Activated B cell treated with CpG ODN at 0.5 μM for 24 hours (primary cell): ENCODE measurements at places on chromosomes 2 and 18. TPM values are rescaled to one million over a fixed set of nuclear protein-coding genes. Genes with fewer than 3 reads are reported as not detected.

GRCh38 chr2:170966648-170967396 lies 37.8 kb downstream of the GORASP2 start:
- no peak overlapping the region for H3K27ac ChIP-seq
- H3K36me3 ChIP-seq = peaks cover 58% of the 10 kb centered on the region
- no peaks in the 10 kb centered on the region for H3K27me3 ChIP-seq

DNA sequence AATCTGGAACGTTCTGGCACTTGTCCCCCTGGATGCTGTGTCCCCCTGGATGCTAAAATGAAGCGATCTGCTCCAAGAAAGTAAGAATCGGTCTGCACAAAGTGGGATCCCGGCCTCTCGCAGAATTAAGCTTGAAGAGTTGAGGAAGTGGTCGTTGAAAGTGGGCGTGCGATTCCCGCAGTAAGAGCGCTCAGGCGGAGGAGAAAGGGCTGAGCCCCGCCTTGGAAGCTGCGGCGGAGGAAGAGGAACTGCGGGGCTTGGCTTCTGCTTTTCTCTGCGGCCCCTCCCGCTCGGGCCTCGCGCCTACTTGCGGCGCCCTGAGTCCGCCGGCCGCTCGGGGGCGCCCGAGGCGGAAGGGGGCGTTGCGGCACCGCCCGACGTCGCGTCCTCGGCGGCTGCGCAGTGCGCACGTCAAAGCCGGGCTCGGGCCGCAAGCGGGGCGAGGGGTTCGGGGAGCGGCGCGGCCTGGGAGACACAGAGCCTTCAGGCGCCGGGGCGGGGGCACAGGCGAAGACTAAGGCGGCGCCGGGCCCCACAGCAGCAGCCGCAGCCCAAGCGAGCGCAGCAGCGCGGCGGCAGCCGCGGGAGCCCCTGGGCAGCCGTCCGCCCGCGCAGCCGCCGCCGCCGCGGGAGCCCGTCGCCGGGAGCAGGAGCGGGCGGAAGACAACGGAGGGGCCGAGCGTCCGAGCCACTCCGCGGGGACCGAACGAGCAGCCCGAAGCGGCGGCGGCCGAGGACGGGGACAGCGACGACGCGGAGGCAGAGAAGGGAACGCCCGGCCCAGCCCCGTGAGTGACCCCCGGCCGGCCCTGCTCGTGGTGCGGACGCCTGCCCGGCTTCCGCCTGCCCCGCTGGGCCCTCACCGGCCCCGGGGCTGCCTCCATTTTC lies at the start of gene CAB39:
CAB39 (plus strand) TSS at position 400 of the 888 bp plus-strand sequence. CDS start 47,160 bp downstream, outside the sequence.
- no peaks in the 10 kb centered on the region for H3K27me3 ChIP-seq
- peak within 1 kb of the TSS; percentile 94 for H3K4me3 ChIP-seq
- peaks cover 22% of the 10 kb centered on the region for H3K36me3 ChIP-seq
- DNase-seq = peak; percentile 95

CYP27A1 gene
- total RNA-seq = 0.49 and 0.55 TPM in 2 replicates

ROCK2 gene
- 18.5 and 18.8 TPM in 2 replicates for total RNA-seq

DNA sequence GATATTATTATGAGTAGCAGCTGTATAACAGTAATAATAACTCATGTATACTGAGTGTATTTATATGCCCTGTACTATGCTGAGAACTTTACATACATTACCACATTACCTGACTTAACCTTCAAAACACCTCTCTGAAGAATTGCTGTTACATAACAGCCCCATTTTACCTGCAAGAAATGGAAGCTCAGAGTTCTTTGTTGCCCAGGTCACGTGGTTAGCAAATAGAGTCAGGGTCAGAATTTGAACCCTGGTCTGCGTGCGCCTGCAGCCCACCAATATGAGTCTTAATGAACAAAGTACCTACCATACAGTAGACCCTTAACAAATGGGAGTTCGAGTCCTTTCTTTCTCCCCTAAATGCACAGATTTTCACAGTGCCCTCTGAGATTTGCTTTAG lies 101.9 kb downstream of the MCFD2 start:
- no peak for DNase-seq
- H3K4me1 ChIP-seq = no peaks in the 10 kb centered on the region
- no peak overlapping the region for H3K27ac ChIP-seq
- H3K36me3 ChIP-seq = no peaks in the 10 kb centered on the region
- H3K4me3 ChIP-seq = no peak overlapping the region

DNA sequence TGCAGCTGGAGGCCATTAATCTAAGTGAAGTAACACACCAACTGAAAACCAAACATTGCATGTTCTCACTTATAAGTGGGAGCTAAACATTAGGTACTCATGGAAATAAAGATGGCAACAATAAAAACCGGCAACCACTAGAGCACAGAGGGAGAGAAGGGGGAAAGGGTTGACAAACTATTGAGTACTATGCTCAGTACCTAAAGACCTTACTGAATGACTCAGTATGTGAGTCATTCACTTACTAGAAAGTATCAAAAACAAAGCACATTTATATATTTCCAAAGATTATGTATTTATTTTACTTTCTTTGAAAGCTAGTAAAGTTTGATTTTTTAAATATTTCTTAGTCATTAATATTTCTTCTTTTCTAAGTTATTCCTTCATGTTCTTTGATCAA lies 48.9 kb downstream of the ZNF385B start:
- H3K27ac ChIP-seq = no peak overlapping the region
- H3K4me3 ChIP-seq = no peak overlapping the region
- DNase-seq = no peak
- no peaks in the 10 kb centered on the region for H3K27me3 ChIP-seq

POMC gene
- total RNA-seq = 3.2 and 4.4 TPM in 2 replicates

DNA sequence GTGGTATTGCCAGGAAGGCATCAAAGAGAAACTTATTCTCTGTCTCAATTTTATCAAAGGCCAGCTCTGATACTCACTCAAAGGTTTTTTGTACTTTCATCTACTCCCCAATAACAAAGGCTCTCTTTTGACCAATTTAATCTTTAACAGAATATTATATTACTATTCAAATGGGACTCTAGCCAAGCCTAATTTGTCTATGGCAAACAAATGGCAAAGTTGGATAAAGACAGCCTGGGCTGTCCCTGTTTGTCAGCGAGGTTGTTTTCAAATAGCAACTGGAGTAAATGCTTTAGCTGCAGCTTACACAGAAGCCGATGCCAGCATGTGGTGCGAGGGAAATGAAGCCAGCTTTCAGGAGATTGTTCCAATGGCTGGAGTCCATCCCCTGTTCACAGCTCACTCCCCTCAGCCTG lies 80.1 kb upstream of the CTNNA2 start:
- no peaks in the 10 kb centered on the region for H3K4me1 ChIP-seq
- H3K4me3 ChIP-seq = no peak overlapping the region
- H3K27ac ChIP-seq = no peak overlapping the region
- no peak for DNase-seq
- H3K27me3 ChIP-seq = no peaks in the 10 kb centered on the region
- no peaks in the 10 kb centered on the region for H3K36me3 ChIP-seq

GRCh38 chr2:203822240-203822639 lies 45.3 kb upstream of the CTLA4 start:
- no peak for DNase-seq
- no peak overlapping the region for H3K27ac ChIP-seq
- H3K4me1 ChIP-seq = peaks cover 9% of the 10 kb centered on the region
- H3K4me3 ChIP-seq = no peak overlapping the region
- no peaks in the 10 kb centered on the region for H3K36me3 ChIP-seq
- H3K27me3 ChIP-seq = peaks cover 66% of the 10 kb centered on the region

DNA sequence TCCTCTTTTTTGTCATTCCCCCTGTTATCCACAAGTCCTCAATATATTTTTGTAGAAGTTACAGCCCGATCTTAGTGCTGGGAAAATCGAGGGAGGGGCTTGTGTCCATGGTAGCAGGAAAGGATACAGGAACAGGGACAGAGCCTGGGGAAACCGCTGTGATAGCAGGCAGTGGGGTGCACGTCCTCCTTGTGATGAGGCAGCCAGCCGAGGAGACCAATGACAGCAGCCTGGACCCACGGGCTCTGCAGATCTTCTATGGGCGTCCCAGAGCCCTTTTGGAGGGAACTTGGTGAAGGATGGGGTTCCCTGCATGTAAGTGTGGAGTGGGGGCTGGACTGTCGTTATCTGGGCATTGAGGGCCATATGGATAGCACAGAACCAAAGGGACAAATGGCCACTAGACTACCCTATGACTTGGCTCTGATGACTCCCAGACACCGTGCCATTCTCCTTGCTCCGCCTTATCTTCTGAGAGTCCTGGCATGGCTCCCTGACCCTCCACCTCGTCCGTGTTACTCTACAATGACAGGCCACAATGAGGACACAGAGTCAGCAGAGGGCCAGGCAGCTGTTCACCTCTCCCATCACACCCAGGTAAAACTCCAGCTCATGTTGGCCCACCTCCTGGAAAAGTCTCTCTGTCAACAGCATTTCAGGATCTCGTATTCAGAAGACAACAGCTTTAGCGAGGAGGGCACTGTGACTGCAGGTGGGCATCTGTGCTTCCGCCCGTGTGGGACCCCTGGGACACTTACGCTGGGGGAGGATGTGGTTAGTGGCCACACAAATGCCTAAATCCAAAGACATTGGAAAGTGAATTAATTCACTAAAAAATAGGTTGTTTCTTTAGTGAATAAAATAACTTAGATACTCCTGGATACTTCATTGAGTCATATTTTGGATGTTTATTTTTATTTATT lies 100.1 kb downstream of the VAPA start:
- H3K27ac ChIP-seq = no peak overlapping the region
- no peak for DNase-seq
- H3K27me3 ChIP-seq = peaks cover 4% of the 10 kb centered on the region
- H3K4me3 ChIP-seq = no peak overlapping the region
- H3K4me1 ChIP-seq = peaks cover 6% of the 10 kb centered on the region

MEP1B gene
- 0.09 TPM in 1 of 2 replicates, not detected in the other for total RNA-seq

DNA sequence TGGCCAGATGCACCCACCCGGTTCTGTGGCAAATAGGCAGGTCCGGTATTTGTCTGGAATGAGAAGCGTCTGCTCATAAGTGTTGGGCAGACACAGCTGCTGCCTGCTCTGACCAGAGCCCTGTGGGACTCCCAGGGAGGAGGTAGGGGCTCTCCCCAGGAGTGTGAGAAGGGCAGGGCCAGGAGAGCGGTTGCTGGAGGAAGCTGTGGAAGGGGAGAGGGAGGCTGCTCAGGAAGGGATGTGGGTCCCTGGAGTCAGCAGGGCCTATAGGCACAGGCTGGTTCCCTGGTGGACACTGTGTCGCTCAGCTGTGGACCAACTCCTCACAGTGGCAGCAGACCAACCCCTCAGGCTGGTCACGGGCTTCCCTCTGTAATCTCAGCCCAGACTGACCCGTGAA lies 109.2 kb downstream of the DYSF start:
- no peak for DNase-seq
- H3K36me3 ChIP-seq = no peaks in the 10 kb centered on the region
- H3K4me3 ChIP-seq = no peak overlapping the region

IL36G gene
- not detected in 2 replicates for total RNA-seq

TMEM87B gene
- total RNA-seq = 19.8 and 20.0 TPM in 2 replicates

- H3K4me1 ChIP-seq = peaks cover 4% of the 10 kb centered on the region
- peaks cover 3% of the 10 kb centered on the region for H3K27me3 ChIP-seq
- H3K4me3 ChIP-seq = no peak overlapping the region
- peaks cover 23% of the 10 kb centered on the region for H3K36me3 ChIP-seq
- DNase-seq = no peak
- H3K27ac ChIP-seq = no peak overlapping the region
Observed at GRCh38 chr2:10058251-10059015, 15.1 kb downstream of the KLF11 start.

DNA sequence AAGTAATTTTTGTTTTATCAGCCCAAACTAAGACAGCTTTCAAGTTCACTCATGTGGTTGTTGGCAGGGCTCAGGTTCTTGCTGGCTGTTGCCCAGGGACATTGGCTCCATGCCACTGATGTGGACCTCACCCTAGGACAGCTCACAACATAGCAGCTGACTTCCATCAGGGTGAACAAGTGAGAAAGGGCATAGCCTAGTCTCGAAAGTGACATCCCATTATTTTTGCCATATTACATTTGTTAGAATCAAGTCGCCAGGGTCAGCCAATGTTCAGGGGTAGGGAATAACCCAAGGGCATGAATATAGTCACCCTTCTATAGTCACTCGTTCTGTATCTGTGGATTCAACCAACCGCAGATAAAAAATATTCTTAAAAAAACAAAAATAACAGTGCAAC lies 10.7 kb upstream of the CWC22 start:
- H3K4me3 ChIP-seq = no peak overlapping the region
- H3K27me3 ChIP-seq = peaks cover 19% of the 10 kb centered on the region
- no peak overlapping the region for H3K27ac ChIP-seq

GRCh38 chr2:43455731-43456642 lies 139.9 kb downstream of the THADA start:
- DNase-seq = no peak
- no peaks in the 10 kb centered on the region for H3K27me3 ChIP-seq
- peaks cover 24% of the 10 kb centered on the region for H3K4me1 ChIP-seq
- H3K4me3 ChIP-seq = no peak overlapping the region
- H3K27ac ChIP-seq = no peak overlapping the region

DNA sequence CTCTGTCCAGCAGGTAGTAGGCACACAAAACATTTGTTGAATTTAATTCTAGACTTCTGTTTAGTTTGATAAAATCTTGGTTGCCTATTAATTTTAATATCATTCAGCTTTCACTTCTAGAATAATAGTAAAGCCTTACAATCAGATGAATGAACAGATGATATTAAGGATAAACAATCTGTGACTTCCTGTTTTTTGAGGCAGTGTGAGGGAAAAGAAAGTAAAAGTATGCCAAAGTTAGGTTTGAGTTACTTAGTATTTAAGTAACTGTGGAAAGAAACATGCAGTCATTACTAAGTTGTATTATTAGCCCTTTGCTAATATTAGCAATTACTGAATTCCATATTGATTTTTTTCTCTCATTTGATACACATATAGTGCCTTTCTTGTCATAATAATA lies 31.5 kb downstream of the EPB41L5 start:
- H3K4me3 ChIP-seq = no peak overlapping the region
- H3K27me3 ChIP-seq = no peaks in the 10 kb centered on the region
- H3K27ac ChIP-seq = no peak overlapping the region
- DNase-seq = no peak

- no peak overlapping the region for H3K4me3 ChIP-seq
- H3K4me1 ChIP-seq = peaks cover 42% of the 10 kb centered on the region
- H3K27ac ChIP-seq = no peak overlapping the region
- no peak for DNase-seq
- no peaks in the 10 kb centered on the region for H3K36me3 ChIP-seq
Observed at GRCh38 chr18:48838166-48838775, 112.5 kb downstream of the SMAD7 start.

GRCh38 chr2:241081643-241082340 lies 20.3 kb downstream of the MTERF4 start:
- peaks cover 24% of the 10 kb centered on the region for H3K36me3 ChIP-seq
- peaks cover 12% of the 10 kb centered on the region for H3K4me1 ChIP-seq
- no peaks in the 10 kb centered on the region for H3K27me3 ChIP-seq

GRCh38 chr18:74196220-74197119 lies 48.1 kb downstream of the TIMM21 start:
- H3K27me3 ChIP-seq = peaks cover 8% of the 10 kb centered on the region
- peak overlapping the region; percentile 79 for H3K27ac ChIP-seq
- peak overlapping the region; percentile 78 for H3K4me3 ChIP-seq
- peaks cover 22% of the 10 kb centered on the region for H3K4me1 ChIP-seq
- DNase-seq = no peak
- H3K36me3 ChIP-seq = no peaks in the 10 kb centered on the region

- no peaks in the 10 kb centered on the region for H3K36me3 ChIP-seq
- H3K4me1 ChIP-seq = no peaks in the 10 kb centered on the region
- no peak overlapping the region for H3K27ac ChIP-seq
Observed at GRCh38 chr2:215409331-215410127, 26.3 kb downstream of the FN1 start.
